ENCODE measurements at places on chromosomes 7 and 10.

DNA sequence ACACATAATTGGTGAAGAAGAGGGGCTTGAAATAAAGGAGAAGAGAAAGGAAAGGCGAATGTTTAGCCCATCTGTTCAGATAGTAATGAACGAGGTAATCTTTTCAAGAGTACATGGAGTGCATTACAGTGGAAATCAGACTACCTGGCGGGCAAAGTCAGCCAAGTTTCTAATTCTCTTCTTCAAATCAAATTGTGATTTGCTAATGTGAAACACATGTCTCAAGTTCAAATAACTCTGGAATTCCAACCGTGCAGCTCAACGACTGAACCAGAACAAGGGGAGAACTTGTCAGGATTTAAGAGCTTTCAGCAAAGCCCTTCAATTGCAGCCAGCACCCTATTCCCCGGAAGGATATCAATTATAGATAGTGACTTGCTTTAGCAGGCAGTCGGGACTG lies 216.9 kb downstream of the GLI3 start:
- no peak for DNase-seq

DNA sequence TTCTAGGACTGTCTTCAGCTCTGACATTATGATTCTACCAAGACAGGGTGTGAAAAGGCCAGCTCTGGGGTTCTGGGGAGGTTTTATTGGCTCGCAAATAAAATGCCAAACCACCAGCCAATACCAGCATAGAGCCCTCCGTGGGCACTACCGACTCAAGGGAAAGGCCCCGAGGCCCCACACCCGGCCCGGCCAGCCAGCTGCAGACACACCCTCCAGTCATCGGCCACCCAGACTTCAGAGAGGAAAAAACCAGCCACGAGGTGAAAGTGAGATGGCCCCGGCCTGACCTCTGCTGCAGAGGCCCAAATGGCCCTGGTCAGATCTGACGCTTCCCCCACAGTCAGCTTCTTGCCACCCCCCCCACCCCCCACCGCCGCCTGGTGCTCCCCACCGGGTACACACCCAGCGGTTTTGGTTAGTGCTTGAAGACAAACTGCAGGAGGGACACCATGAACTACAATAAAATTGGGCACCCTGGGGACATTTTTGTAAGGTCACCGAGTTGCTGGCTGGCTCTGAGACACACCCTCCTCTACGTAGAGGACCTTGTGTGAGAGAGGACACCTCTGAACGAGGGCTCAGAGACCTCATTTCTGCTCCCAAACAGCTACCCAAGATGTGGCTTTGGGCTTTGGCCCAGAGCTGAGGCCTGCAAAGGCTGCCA lies 79.9 kb downstream of the PRKAG2 start:
- DNase-seq: no peak

GRCh38 chr10:78576276-78576675 lies 492.5 kb upstream of the ZMIZ1 start:
- no peak for DNase-seq

DNA sequence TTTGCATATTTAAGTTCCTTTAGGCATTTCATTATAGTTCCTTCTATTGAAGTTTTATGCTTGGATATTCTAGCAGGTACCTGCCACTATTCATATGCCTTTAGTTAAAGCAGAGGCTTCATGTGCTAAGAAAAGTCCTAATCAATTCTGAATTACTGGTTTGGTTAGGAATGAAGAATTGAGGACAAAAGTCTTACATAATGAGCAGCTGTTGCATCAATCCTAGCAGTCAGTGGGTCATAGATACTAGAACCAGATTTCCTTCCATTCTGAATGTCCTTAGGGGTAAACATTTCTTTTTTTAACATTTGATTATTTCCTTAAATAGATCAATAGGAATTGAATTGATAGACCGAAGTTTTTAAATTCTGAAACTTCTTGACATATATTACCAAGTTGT lies 59.2 kb downstream of the CDK13 start:
- DNase-seq: no peak

DNA sequence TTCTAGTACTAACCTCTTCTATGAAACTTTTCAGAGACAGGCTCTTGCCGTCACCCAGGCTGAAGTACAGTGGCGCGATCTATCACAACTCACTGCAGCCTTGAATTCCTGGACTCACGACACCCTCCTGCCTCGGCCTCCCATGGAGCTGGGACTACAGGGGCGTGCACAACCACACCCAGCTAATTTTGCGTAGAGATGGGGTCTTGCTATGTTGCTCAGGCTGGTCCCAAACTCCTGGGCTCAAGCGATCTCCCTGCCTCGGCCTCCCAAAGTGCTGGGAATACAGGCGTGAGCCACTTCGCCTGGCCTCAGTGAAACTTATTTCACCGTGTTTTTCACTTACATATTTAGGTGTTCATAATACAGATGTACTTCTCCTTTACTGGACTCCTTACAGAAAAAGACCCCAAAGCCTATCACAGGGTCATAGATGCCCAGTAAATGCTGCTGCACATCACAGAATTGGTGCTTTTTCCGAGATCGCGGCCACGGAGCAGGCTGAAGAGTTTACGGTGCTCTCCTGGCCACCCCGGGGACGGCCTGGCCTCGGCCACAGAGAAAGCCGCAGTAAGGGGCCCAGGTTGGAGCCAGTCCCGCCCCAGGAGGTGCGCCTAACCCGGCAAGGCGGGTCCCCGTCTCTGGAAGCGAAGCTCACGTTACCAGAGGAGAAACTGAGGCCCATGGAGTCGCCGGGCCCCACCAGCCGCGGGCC lies 595 bp downstream of the TBL2 start:
- no peak for DNase-seq

DNA sequence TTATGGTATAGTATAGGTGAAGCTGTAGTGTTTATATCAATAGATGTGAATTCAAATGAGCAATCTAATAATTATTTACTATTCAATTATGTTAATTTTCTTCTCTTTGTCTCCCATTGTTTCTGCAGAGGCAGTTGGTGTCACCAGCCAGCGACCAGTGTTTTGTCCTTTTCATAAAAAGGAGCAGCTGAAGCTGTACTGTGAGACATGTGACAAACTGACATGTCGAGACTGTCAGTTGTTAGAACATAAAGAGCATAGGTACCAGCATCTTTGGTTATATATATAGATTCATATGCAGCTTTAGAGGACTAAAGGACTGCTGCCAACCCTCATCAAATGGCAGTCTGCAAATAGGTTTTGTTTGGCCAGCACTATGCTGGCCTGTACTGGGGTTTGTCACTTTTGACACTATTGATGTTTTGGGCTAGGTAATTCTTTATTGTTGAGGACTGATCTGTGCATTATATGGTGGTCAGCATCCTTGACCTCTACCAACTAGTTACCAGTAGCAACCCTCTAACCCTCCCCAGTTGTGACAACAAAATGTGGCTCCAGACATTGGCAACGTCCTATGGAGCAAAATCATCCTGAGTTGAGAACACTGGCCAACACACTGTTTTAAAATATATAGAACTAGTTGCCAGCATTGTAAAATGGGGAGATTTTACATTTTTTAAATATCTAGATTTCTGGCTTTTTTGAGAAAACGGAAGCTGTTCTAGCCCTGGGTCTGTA lies 59.2 kb downstream of the TRIM24 start:
- no peak for DNase-seq

DNA sequence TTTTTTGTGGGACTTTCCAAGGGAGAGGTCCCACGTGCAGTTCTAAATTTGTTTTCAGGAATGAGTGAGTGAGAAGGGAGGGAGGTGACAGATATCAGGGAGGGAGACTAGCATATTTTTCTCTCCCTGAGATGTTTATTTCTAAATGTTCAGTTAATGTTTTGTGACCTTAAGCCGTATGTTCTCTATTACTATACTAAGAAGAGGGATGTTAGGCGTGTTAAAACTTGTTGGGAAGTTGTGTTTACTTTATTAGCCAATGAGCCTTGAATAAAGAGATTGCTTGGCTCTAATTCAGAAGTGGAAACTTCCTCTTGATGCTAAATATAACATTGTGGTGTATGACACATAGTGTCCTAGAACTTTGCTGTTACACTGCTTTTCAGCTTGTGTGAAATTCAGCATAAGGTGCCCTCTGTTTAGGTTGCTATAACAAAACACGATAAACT lies 37.3 kb downstream of the DNAH11 start:
- no peak for DNase-seq

GRCh38 chr10:133163889-133164815 lies 4.1 kb downstream of the KNDC1 start:
- DNase-seq: no peak

DNA sequence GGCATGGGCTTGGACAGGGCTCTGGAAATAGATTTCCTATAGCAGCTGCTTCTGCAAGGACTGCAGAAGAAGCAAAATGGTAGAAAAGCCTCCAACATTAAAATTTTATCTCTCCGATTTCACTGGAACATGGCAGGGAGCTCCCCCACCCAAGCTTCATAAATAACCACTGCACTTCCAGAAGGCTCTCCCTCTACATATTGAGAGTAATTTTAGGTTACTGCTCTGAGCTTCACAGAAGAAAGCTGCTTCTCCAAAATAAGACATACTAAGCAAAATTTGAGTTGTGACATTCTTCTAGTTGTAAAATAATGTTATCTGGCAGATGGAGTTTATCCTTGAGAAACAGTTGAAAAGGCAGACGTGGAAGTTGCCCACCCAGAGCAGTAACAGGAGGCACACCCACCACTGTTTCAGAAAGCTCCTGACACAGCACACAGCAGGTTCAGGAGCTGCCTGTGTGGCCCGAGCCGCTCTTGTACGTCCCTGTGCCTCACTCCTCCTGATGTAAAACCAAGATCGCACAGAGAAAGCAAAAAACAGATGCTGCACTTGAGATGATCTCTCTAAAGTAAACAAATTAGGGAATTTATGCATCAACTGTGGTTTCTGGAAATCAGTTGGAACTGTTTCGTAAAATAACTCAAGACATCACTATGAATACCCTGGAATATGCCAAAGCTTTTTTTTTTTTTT lies 621.0 kb downstream of the PARD3 start:
- no peak for DNase-seq

GRCh38 chr7:24899161-24899560 lies 80.8 kb downstream of the OSBPL3 start:
- no peak for DNase-seq

DNA sequence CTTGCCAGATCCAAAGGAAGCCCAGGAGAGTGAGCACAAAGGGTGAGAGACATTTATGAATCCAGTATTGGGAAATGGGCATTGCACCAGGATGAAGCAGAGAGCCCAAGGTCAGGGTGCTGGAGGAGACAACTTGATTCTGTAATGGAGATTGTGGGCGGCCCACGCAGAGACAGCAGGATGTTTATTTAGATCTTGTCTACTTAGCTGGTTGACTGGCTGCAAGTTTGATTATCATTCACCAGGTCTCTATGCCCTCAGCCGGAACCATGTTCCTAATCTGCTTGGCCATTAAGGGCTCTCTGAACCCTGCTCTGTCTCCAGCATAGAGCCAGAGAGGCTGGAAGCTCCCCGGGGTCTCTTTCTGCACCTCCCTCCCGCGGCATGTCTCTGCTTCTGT lies 188.7 kb downstream of the PLXNA4 start:
- no peak for DNase-seq

DNA sequence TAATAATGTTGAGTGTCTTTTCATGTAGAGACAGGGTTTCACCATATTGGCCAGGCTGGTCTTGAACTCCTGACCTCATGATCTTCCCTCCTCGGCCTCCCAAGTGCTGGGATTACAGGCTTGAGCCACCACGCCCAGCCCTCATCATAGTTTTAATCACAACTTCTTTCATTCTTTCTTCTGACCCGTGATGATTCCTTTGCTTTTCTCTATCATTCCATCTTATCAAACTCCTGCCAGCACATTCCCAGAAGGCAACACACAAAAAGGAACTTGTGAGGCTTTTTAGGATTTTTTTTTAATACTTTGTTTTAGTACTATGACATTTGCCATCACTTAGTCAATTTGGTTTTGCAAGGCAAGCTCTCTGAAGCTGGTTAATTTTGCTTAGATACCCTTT lies 77.5 kb upstream of the MEOX2 start:
- no peak for DNase-seq

GRCh38 chr10:50585921-50586739 lies 37.6 kb downstream of the SGMS1 start:
- no peak for DNase-seq

- no peak for DNase-seq
Observed at GRCh38 chr7:51141451-51142003, 175.1 kb downstream of the COBL start.

DNA sequence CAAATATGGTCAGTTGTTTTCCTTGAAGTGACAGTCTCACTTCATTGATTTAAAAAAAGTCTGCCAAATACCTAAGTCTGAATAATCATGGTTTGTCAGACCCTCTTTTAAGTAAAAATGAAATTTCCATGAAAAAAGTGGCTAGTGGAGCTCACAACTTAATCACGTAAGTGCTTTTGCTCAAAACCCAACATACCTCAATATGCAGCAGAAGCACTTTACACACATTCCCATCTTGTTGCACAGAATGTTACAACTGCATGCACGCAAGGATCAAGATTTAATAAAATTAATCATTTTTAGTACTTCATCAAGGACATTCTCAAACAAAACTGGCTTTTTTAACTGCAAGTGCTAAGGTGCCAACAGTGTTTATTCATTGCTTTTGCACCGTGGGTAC lies 21.6 kb downstream of the EZH2 start:
- DNase-seq: no peak

DNA sequence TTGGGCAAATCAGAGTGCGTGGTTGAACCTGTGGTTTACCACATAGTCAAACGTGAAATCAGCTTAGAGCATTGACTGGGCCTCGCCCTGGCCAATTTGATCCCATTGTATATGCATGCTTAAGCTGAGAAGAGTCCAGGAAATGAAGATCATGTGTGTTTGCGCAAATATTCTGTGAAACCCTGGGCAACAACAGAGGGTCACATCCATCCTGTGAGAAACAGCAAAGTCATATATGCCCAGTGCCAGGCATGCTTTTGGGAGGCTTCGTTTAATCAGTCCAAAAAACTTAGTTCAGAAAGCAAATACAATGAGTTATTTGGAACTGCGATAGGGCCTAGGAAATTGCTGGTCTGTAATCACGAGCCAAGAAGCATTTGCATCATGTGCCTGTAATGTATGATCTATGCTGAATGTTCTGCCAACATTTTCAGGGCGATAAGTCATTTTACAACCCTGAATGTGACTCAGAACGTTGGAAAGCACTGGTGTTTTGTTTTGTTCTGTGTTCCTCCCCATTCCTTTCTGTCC lies 412.1 kb upstream of the CELF2 start:
- no peak for DNase-seq

DNA sequence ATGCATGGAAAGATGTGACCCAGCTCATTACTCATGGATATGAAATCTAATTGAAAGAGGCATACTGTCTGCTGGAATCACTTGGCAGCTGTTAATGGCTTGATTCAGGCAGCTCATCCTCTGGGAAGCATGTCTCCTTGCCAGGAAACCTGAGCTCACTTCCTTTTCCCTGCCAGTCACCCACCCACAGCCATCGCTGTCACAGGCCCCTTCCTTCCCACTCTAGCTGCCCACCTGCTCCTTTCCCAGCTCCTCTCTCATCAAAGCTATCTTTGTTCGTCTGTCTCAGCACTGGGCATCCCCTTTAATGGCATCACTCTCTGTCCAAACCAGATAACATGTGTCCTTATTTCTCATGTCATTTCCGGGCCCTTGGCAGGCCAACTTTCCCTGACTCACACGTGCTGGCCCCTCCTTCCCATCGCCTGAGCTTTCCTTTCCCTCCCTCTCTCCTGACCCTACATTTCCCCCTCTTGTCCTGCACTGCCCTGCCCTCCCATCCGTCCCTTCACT lies 721.9 kb downstream of the TNS3 start:
- DNase-seq: no peak
